ENCODE measurements at places on chromosomes 7 and 10.

DNA sequence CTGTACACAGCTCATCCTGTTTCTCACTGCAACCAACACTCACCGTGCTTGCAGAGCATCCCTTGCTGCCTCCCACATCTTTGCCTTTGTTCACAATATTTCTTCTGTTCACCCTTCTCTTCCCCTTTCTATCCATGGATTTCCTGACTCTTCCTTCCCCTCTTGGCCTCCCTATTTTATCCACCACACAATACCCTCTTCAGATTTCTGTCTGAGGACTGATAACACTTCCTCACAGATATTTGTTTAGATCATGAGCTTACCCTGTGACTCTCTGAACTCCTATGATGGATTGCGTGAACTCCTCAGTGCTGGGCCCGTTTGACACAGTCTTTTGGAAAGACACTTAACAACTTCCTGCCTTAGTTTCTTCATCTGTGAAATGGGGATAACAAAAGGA is 62.8 kb upstream of the GPR158 start:
- DNase-seq: no peak

DNA sequence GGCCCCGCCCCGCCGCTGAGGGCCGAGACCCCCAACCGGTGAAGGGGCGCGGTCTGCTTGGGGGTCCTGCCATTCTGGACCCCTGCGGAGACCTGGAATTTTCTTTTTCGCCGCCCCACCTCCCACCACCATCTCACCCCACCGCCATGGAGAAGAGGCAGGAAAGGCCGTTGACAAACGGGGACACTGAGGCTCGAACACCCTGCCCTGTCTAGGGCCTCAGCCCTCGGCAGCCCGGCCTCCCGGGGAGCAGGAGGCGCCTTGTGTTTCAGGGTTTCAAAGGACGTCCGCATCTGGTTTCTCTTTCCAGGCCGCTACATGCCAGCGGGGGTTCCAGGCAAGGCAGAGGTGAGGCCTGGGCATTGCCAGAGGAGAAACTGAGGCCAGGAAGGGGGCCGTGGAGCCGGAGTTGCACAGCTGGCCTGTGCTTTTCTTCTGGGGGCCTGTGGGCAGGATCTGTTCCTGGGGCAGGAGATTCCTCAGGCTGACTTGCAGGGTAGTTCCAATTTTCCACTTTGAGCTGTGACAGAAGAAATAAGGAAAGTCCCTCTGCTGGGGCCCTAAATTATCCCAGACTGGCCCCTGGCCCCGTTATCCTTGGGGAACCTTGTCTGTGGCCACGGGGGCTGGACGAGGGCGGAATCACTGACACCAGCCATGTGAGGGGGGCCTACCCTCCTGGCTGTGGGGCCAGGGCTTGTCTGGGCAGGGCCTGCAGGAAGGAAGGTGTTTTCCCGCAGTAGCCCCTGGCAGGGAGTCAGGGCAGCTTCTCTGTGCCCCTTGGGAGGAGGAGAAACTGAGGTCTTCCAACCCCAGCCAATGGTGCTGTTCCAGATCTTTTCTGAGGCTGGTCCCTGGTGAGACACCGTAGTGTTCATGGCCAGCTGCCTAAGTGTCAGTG is 900 bp upstream of the MICALL2 start:
- DNase-seq: no peak

- no peak for DNase-seq
Observed at GRCh38 chr10:53111529-53111928, 338.9 kb upstream of the MBL2 start.

GRCh38 chr7:80823057-80823456 is 95.8 kb downstream of the SEMA3C start:
- DNase-seq: no peak

GRCh38 chr10:110651044-110651958 is 7.2 kb downstream of the RBM20 start:
- DNase-seq: no peak

DNA sequence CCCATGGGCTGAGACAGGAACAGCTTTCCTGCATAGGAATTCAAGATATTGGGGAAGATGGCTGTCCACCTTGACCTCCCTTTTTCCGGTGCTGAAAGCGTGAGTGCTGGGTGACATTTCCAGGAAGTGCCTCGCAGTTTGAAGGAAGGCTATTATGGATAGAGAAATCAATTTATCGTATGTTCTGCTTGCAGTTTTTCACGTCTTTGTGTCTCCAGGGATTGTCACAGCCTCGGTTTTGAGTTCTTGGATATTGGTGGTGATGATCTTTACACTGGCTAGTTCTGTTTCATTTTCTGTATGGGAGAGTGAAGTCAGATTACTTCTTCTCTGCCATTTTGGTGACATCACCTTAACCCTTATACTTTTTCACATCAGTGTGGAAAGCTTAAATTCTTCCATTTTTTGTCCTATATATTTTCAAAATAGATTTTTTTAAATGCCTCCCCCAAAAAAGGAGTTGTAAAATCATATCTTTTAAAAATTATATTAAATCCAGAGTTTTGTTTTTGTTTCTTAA is 102.5 kb upstream of the APBB1IP start:
- no peak for DNase-seq

DNA sequence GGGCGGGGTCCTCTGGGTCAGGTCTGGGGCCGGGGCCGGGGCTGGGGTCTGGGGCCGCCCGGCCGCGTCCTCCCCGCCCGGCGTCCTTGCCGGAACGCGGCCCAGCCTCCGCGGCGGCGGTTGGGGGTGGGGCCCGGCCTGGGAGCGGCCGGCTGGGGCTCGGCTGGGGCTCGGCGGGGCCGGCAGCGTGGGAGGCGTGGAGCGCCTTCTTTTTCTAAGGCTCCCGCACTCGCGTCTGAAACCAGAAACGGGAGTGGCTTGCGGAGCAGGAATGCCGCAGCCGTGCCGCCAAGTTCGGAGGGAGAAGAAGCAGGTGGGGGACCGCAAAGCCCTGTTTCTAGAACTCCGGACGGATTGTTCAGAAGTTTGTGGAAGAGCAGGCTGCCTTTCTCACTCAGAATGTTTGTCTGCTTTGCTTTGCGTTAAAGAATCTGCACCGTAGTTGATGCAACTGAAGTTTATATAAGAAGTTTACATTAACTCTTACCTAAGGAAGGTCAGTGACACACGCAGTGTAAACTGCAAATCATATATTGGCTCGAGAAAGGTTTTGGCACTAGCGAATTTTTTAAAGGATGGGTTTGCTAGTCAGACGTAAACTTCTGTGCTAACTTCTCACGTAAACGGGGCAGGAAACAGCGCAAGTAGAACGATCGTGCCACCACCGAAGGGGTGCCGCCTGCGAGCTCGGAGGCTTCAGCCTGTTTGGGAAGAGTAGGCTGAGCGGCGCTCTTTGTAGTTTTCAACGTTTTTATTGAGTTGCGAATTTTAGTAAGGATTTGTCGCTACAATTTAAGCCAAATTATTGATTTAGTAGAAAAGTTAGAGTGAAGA is 729 bp downstream of the DNAJB6 start:
- no peak for DNase-seq

- no peak for DNase-seq
Observed at GRCh38 chr10:53528974-53529373, 756.4 kb upstream of the MBL2 start.

DNA sequence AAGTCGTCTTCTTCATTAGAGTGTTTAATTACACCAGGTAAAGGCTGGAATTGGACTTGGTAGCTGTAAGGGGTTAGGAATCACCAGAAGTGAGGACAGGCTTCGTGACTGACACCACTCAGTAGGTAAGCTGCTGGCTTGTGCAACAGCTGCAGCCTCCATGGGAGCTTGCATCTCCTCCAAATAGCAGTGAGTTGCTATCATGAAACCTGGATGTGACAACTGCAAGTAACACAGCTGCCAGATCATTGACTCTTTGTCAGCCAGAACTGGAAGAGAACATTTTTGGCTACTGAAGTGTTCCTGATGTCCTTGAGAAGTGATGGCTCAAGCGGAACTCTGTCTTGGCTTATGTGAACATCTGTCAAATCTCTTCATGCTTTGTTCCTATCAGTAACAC is 64.1 kb upstream of the MSRB2 start:
- no peak for DNase-seq
